ENCODE measurements at places on chromosomes 3 and 15.

GRCh38 chr3:153681057-153681456 lies 440.1 kb upstream of the ARHGEF26 start:
- DNase-seq: no peak

- no peak for DNase-seq
These were observed 126.0 kb upstream of the LMOD3 start for GRCh38 chr3:69248436-69248835.

DNA sequence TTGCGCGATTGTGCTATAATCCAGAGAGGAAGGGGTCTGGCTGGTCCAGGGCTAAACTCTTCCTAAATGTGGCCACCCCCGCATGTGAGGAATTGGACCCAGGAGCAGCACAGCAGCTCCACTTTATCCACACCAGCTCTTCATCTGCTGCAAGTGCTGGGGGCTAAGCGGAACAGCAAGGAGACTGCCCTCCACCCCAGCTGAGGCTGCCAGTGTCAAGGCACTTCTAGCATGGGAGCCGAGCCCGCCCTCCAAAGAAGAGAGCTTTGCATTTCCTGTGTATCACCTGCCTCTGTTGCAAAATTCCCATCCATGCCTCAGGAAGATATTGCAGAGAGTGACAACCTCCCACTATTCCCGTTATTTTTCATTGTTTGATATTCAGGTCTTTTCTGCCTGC lies 333.6 kb downstream of the ARRDC4 start:
- DNase-seq: no peak

GRCh38 chr3:33184863-33185262 lies 33.7 kb downstream of the SUSD5 start:
- DNase-seq: no peak

DNA sequence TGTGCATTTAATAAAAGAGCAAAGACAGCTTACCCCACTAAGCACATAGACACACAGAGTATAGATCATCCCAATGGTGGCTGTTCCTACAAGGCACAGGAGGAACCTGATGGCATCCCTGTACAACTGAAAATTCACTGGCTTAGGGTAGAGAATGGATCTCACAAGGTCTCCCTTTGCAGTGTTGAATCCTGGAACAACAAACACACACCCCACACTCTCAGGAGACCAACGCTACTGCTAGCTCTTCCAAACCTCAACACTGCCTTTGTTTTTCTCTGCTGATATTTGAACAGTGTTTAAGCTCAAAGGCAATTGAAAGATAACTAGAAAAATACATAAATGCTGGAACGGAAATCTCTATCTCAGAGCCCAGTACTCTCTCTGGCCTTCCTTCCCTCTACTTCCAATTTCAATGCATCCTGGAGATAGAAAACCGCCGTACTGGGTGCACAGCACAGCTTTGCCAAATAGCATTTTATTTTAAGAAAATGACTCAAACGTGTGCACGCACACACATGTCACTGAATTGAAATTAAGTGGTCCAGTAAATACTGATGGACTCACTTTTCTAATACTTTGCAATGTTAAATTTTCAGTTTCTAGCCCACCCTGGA lies 87.5 kb upstream of the ATP13A5 start:
- DNase-seq: no peak

Data from smooth muscle cell of the brain vasculature (primary cell).